Left forelimb (tissue), 1 donor: ENCODE measurements at places on chromosomes 6 and 20.

GRCh38 chr6:135419162-135419561, 78.4 kb downstream of the AHI1 start:
- no peak for DNase-seq

GRCh38 chr6:159104163-159104925, 59.6 kb upstream of the TAGAP start:
- peak; percentile 77 for DNase-seq

GRCh38 chr6:169985121-169986015, 233.9 kb downstream of the ERMARD start:
- no peak for DNase-seq

- DNase-seq, result no peak
Observed at GRCh38 chr6:26200918-26201721, 113.9 kb downstream of the HFE start.

- no peak for DNase-seq
Observed at GRCh38 chr6:137056121-137056880, 11.5 kb upstream of the IL20RA start.

DNA sequence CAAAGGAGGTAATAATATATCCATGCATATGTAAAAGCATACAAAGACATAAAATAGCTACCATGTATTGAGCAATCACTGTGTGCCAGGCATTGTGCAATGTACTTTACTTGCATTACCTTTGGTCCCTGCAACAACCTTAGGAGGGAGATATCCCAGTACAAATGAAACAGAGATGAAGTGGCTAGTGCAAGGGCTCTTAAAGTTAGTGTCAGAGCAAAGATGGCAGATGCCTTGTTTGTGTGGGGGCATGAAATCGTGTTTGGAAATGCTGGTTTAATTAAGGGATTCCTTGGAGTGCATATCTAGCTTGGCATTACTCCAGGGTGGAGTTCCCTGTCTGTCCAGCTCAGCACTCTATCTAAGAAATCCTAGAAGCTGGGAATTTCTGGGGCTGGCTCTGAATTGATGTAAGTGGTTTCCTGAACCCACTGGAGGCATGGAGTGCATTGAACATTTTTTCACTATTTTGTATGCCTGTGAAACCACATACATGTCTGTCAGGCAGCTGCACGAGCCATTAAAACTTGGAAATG, 9.8 kb downstream of the PAQR8 start:
- no peak for DNase-seq

DNA sequence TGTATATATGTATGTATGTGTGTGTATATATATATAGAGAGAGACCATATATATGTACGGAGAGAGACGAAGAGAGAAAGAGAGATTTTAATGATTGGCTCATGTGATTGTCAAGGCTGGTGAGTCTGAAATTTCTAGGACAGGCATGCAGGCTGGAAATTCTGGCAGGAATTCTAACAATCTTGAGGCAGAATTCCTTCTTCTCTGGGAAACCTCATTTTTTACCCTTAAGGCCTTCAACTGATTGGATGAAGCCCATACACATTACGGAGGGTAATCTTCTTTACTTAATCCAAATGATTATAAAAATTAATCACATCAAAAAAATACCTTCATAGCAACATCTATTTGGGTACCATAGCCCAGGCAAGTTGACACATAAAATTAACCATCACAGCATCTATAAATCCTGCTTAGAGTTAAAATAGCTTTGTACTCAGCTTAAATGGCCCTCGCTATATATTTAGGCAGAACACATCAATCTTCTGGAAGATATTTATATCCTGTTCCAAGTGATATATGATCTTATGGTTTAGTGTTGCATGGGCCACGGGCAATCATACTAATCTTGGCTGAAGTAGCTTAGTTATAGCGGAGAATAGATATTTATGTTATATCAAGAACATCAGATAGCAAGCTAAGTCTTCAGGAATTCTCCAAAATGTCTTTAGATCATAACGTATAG, 36.6 kb downstream of the ABRACL start:
- DNase-seq, result no peak

- no peak for DNase-seq
Observed at GRCh38 chr6:70281923-70282311, 21.0 kb downstream of the COL9A1 start.

GRCh38 chr6:19753826-19754225, 83.3 kb upstream of the ID4 start:
- no peak for DNase-seq

DNA sequence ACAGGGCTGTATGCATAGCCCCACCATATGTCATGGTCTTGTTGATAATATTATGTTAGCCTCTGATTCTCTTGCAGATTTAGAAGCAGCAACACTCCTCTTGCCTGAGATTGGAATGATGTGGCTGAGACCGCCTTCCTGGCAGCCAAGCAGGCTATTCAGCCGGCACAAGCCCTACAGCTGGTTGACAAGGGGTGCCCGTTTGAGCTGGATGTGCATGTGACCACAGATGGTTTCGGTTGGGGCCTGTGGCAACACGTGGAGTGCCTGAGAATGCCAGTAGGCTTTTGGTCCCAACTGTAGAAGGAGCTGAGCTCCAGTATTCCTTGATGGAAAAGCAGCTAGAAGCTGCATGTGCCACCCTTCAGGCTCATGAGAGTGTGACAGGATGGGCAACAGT, 303.6 kb upstream of the POU3F2 start:
- DNase-seq, result no peak

DNA sequence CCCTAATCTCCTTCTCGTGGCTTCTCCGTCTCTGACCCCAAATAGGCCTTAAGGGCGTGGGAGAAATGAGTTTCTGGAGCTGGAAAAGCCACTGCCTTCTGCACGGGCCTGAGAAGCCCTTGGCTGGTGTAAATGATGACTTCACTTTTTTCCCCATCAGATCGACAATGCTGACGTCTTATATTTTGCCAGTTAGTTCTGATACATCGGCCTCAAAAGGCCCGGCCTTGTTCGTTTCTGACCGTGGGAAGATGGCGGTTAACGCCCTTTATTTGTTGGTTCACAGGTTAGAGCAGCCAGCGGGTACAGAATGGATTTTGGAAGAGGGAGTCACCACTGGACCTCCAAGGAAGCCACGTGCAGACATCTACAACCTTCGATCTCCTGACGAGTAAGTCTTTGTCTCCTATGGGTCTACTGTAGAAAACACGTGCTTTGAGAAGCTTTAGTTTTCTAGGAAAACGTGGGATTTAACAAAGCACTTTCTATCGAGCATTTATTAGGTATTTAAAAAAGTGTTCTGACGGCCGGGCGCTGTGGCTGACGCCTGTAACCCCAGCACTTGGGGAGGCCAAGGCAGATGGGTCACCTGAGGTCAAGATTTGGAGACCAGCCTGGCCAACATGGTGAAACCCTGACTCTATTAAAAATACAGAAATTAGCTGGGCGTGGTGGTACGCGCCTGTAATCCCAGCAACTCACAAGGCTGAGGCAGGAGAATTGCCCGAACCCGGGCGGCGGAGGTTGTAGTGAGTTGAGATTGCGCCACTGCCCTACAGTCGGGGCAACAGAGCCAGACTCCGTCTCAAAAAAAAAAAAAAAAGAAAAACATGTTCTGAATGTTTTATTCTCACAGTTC, 1.2 kb upstream of the ZNFX1 start:
- DNase-seq, result no peak

- no peak for DNase-seq
Observed at GRCh38 chr6:159473475-159474263, 219.4 kb downstream of the SOD2 start.

DNA sequence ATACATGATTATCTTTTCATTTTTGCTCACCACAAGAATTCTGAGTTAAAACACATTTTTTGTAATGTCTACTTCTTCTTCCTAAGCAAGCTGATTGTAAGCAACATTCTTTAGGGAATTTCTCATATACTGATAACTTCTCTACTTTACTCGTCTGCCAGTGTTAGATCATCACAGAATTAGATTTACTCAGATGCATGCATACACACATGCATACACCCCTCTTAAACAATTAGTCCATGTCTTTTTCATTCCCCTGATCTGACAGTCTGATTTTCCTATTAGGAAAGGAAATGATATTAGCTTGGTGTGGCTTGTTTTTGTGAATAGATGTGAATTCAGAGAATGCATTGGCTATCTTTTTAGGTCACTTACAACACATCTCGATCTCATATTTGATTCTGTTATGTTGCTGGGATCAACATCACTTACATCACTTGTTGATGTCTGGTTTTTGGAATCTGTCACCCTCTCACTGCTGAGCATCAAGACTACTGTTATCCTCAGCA, 91.4 kb downstream of the FIG4 start:
- DNase-seq, result no peak

DNA sequence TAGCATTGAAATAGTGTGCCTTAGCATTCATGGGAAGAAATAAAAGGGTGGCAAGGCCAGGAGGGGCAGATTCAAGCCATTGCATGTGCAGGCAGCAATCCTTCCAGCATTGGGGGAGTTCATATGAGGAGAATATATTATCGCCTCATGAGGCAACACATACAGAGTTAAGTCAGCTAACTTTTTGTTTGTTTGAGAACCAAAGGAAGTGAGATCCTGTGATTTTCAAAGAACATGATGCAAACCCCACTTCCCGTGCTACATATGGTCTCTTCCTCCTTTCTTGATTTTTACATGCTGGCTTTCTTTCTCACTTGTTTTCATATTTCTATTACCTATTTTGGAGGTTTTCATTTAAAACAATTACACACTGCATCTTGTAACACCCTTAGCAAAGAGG, 579.7 kb upstream of the ARID1B start:
- no peak for DNase-seq
